Foreskin keratinocyte (primary cell): ENCODE measurements at places on chromosomes 5 and 9.

- no peak for DNase-seq
Observed at GRCh38 chr5:55675119-55675518, 37.0 kb downstream of the SLC38A9 start.

- DNase-seq: no peak
Observed at GRCh38 chr5:167064198-167064776, 1227.2 kb upstream of the WWC1 start.

- no peak for DNase-seq
Observed at GRCh38 chr9:35811381-35812024, 559 bp downstream of the SPAG8 start.

DNA sequence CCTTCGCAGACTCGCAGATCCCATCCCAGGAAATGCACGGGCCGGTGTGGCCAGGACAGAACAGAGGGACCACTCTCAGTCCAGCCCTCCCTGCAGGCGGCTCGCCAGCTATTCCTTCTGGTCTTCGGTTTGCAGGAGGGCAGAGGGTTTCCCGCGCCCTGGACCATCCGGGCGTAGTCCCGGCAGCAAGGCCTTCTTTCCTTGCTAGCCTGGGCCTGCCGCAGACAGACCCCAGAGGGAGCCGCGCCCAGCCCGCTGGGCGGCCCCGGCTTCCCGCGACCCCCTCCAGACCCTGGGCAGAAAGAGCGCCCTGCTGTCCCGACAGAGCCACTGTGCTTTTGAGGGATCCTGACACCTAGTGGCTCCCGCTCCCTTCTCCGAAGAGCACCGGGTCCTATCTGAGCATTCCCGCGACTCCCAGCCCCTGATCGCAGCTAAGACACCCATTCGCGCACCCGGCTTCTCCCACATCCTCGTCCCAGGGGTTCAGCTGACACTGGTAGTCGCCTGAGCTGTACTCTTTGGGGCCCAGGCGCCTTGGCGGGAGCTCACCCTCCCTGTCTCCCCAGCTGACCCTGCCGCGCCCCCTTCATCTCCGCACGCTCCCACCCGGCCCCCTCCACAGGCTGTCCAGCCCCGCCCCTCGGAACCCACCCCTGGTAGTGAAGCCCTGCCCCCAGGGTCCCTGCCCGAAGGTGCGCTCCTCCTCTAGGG, 1.1 kb downstream of the CFAP90 start:
- no peak for DNase-seq

- DNase-seq: no peak
Observed at GRCh38 chr9:115456515-115456914, 338.6 kb upstream of the TNC start.

GRCh38 chr5:53302529-53302928, 177.9 kb upstream of the FST start:
- DNase-seq: no peak

DNA sequence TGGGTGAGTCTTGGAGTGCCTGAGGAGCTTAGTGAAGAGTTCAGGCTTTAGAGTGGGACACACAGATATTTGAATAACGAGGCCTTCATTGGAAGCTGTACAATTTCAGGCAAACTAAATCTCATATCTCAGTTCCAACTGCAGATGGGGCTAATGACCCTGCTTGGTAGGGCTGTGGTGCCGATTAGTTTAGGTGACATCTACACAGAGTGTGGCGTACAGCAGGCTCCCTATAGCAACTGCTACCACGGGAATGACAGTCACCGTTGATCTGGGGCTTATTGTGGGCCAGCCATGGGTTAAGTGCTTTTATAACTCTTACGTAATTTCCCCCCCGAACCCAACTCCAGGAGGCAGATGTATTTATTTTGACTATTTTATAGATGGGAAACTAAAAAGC, 70.8 kb downstream of the FAT2 start:
- DNase-seq: no peak

- no peak for DNase-seq
Observed at GRCh38 chr9:134571326-134571931, 70.2 kb upstream of the COL5A1 start.

DNA sequence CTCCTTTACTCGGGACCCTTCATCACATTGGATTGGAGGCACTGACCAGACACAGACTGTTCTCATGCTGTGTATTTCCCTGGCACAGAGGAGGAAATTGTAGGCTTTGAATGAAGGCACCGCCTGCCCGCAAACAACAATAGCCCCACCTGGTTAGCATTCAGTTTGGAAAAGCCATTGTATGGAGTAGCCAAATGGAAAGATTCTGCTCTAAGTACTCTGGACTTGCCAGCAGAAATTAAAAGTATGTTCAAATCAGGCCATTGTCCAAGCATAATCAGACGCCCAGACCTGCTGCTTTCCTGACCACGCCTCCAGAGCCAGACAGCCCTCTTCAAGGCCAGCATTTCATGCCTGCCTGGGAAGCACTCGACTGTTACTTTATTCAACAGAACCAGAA, 8.0 kb upstream of the SEMA4D start:
- DNase-seq: no peak

GRCh38 chr5:124596595-124597421, 149.6 kb downstream of the ZNF608 start:
- peak; percentile 85 for DNase-seq

DNA sequence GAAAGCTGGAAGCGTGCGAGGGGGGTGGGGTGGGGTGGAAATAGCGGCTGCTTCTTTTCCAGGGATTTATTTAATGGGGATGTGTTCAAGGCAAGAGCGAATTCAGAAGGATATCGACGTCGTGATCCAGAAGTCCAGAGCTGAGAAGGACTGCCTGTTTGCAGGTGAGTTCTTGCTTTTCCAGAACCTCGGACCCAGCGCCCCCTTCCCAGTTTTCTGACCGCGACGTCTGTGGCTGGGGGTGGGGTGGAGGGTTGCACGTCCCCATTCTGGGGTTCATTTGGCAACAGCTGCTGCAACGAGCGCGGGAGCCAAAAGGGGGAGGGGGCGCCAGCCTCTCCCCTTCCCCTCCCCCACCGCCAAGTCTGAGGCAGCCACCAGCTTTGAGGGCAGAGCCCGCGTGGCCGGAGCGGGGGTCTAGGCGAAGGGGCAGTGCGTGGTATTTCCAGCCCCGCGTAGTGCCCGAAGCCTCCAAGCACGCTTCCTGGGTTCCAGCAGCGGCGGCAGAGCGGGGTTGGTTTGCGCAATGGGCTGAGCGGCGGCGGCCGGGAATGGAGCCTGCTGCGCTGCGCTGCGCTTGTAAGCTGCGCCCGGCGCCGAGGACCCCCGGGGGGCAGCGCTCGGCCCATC, 701 bp downstream of the PARP8 start:
- DNase-seq: peak; percentile 33

DNA sequence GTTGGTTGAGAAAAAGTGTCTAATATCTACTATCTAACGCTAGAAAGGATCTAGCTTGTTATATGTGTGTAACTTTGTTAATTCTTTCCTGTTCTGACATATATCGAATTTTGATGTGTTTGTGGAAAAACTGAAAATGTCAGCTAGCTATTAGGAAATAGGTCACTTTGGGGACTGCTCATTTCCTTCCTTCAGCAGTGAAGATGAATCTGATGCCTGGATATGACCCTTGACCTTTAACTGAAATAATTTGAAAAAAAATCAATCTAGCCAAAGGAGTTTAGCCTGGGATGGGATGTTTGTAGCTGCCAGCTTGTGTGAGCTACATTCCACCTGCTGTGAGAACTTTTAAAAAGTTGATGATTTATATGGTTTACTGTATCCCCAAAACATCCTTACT, 66.8 kb downstream of the CD180 start:
- no peak for DNase-seq

DNA sequence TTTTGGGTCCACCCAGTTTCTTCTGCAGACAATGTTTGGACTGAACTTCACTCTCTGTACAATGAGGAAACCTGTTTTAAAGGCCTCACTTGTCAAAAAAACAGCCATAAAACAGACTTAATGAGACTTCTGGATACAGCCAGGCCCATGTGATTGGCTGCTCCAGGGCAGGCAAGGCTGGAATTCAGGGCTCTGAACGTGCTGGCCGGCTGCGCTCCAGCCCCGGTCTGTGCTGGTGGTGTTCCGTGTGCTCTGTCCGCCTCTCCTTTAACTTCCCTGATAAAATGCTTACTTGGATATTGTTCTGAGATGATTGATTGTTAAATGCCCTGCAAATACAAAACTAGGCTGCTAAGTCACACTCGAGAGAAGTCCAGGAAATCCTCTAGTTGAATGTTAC, 131.2 kb upstream of the KLF4 start:
- no peak for DNase-seq
